ENCODE measurements at places on chromosomes 12 and 14.

DNA sequence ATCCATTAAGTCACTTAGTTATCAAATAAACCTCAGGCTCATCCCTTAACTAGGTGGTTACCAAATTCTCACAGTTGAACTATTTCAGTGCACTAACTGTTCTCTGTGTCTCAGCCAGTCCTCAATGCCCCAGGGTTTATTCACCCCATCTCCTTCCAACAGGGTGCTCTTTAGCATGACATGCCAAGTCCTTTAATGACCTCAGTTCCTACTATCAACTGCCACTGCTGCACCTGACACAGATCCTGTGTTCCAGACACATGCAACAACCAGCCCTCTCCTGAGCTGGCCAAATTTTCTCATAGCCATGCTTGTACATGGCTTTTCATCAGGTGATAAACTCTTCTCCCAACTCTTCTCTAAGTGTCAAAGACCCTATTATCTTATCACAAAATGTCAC is 80.0 kb downstream of the ATXN2 start:
- no peak for DNase-seq

DNA sequence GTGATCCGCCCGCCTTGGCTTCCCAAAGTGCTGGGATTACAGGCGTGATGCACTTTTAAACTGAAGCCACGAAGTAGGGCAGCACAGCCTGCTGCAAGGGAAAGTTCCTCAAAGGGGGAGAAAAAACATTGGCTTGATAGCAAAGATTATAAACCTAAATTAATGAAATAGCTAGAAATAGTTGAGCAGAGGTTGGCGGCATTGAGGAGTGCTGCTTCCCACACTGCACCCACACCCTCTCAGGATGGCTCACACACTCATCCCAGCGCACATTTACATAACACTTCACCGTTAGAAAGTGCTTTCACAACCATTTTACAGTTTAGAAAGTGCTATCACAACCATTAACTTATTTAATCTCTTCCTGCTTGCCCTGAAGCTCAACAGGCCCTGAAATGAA is 44.4 kb upstream of the TCL1A start:
- DNase-seq: no peak

- no peak for DNase-seq
Observed at GRCh38 chr12:31407562-31407961, 81.6 kb upstream of the SINHCAF start.

- peak; percentile 88 for DNase-seq
Observed at GRCh38 chr14:36214476-36215216, 38.1 kb upstream of the PTCSC3 start.

DNA sequence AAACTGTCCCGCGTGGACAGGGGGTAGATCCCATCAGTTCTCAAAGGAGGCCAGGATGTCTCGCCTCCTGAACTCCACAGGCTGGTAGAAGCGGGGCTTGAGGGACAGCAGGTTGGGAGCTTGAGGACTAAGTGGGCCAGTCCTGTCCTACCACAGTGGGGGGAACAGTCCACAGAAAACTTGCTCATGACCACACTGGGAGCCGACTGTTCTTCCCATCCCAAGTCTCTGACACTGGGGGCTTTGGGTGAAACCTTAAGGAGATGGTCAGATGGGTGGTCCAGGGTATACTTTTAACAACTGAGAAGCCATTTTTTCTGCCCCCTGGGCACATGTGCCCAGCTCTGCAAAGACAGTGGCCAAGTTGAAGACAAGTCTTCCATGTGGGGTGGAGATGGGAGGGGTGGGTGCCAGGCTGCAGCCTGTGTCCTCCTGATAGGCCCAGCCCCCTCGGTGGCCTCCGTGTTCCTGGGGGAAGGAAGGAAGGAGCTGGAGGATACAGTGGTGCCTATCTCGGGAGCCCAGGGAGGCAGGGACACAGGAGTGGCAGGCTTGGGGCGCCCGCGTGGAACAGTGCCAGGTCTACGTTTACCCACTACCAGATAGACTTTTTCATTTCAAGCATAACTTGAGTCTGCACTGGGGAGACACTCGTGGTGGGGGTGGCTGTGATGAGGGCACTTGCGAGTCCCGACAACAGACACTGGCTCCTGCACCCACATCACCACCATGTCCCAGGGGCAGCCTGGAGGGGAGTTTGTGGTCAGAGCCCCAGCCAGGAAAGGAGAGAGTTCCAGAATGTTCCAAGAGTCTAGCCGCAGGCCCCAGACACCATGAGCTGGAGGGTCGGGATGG is 14.7 kb downstream of the RHOF start:
- no peak for DNase-seq

DNA sequence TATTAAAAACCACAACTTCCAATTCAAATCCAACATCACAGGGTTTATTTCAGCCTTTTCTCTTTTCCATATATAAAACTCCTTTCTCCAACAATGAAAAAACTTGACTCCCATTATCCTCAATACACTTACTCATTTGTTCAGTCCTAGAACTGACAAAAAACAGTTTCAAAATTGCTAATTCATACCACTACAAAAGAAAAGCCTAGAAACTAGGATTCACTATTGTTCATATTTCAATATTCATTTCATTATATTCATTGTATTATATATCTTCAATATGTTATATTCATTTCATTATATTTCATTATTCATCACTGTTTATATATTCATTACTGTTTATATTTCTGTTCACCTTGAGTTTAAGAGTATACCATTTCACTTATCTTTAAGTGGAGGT is 85.8 kb downstream of the NUMB start:
- DNase-seq: no peak

GRCh38 chr14:64095620-64096019 is 198.6 kb downstream of the ESR2 start:
- DNase-seq: no peak

DNA sequence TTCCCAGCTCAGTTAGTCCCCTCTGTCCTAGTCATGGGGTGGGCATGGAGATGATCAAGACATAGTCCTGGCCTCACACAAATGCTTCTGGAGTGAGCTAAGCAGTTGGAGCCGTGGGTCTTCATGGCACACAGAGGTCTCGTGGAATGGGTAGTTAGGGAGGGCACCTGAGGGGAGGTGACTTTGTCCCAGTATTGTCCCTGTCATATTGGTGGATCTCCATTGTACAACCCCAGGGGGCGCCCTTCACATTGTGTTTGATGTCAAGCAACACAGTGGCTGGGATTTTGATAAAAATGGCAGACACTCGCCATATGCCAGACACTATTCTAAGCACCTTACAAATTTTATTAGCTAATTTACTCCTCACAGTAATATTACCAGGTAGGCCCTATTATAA is 175.4 kb upstream of the LHX5 start:
- no peak for DNase-seq

DNA sequence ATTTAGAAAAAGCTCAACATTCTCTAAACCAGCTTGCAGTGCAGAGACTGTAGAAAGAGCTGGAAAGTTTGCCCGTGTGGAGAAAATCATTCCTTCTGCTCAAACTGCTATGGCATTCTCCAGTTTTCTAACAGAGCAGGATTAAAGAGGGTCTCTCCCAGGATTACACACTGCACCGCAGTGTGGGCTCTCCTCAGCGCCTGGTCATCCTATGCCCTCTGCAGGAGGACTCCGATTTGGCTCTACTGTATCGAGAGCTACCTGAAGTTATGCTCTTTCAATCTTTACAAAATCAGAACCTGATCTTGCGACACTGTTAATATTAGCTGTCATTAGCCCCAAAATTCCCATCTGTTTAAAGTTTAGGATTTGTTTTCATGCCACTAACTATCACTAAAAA is 33.0 kb downstream of the BHLHE41 start:
- no peak for DNase-seq

DNA sequence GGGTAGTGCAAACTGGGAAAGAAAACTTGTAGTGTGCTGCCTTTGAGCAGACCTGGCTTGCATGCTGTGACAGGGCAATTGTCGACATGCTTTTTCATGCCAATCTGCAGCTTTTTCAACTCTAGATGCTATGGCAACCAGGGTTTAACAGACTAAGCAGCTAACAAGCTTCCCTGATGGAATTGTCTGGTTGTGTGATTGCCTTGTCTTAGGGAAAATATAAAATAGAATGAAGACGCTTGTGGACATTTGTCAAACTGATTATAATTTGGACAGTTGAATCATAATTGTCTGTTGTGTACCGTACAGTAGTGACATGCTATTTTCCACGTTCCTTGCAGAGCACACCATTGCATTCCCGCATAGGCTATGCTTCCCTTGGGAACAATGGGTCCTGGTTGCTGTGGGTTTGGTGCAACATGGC is 113.0 kb downstream of the FOXG1 start:
- no peak for DNase-seq

DNA sequence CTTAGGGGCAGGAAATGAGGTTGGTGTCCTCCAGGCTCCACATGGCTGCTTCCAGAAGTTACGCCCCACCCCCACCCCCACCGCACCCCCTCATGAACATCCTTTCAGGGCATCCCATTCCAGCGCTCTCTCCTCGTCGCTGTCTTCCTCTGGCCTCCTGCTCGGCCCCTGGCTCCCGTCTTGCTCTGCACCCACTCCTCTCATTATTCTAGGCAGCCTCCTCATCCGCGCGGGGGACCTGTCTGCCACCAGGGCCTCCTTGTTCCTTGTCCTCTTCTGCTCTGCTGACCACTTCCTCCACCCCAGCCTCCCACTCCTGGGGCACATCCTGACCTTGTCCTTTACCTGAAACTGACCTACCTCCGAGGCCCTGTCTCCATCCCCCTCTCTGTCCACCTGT is 29.8 kb upstream of the PLEKHG6 start:
- DNase-seq: no peak

DNA sequence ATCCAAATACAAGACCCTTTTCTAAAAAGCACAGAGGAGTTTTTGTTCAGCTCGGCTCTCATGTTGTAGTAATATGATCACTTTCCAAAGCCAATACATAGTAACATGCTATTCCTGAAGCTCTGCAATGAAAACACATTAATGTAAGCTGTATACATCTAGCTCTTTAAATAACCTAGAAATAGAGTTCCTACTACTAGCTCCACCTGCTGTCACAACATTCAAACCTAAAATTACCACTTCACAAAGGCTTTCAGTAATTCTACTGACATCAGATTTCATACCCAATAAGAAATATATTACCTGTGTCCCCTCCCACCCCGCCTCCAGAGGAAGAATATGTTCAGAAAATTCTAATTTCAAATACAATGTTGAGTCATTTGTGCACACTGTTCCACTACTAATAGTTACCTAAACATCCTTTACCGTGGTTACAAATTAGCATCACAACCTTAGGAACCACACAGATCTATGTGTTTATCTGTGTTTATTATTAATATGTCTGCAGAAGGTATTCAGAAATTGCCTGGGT is 17.8 kb downstream of the EFCAB11 start:
- DNase-seq: no peak

DNA sequence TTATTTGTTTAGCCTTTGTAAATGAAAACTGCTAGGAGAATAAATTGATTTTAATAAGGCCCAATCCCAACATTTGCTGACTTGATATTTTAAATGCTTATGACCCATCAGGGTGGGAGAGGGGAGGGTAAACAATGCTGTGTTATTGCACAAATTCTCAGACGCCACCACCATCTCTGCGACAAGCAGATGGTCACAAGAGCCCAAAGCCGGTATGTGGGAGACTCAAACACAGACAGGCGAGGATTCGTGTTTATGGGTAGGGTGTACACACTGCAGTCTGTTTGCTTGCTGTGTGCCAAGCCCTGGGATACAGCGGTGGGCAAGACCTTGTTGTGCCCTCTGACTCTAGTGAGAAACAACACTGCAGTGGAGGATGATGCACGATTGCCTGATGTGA is 39.2 kb upstream of the PWP1 start:
- no peak for DNase-seq

GRCh38 chr14:90691627-90692026 is 124.6 kb downstream of the TTC7B start:
- no peak for DNase-seq

GRCh38 chr12:4118017-4118510 is 155.5 kb upstream of the CCND2 start:
- peak; percentile 26 for DNase-seq

- no peak for DNase-seq
Observed at GRCh38 chr12:111389635-111390034, 16.1 kb upstream of the SH2B3 start.

DNA sequence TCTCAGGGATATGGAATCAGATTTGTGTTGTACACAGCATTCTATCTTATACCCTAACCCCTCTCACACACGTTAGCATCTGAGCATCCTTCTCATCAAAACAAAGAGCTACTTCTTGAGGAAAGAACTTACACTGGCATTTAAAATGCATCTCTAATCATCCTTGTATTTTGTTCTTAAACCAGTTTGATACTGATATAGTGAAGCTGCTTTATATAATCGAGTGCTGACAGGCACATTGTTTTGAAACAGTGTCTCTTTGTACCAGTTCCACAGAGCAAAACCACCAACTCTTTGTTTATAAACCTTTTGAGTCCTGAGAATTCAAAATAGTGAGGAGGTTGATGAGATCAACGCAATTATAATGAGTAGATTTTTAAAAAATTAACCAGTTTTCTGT is 8.8 kb downstream of the GPR33 start:
- DNase-seq: no peak

DNA sequence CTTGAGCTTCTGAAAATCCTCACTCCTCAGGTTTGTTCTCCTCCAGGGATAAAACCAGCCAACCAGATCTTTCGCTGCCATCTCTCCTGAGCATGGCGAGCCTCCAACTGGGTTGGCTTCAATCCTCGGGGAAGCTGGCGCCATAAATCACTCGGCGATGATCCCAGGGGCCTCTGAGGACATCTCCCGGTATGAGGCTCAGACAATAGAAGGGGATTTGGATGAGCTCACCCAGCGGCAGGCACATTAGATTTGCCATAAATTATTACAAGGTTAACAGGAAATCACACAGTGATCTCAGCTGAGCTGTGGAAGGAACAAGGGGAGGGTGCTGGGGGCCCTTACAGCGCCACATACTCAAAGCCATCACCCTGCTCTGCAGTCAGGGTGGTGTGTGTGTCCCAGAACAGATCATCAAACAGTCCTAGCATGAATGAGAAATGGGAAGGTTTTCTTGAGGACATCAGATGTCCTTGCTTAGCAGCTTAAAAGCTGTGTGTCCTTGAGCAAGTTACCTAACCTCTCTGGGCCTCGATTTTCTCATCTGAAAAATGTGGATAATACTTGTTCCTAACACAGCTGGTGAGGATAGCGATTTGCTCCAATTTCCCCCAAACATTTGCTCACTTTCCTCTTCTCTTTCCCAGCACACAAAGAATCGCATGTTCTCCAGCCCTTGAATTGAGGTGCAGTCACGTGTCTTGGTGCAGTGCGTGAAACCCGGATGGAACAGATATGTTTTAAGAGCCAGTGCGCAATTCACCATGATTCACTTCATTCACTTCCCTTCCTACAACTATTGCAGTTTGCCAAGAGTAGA is 142.8 kb downstream of the SCARB1 start:
- DNase-seq: peak; percentile 92

DNA sequence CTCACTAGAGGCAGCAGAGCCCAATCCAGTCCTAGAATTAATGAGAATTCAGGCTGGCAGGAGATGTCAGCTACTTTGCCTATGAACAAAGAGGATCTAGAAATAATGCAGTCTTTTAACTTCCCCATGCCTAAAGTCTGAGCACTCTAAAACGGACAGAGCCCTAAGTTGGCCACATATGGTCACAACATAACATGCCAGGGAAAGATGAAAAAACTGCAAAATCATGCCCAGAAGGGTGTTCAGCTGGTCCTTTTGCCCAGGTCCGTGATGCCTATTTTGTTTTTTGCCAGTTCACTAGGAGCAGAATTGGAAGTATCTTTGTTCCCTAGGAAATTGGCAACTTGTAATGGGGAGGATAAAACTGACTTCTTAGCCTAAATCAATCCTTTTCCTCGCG is 20.3 kb upstream of the LMNTD1 start:
- DNase-seq: no peak
